Kidney (tissue), 22 donors: ENCODE measurements at places on chromosomes 11 and 22. TPM values are rescaled to one million over a fixed set of nuclear protein-coding genes. Genes with fewer than 3 reads are reported as not detected.

USP2 gene
- 30.4 TPM for total RNA-seq

- DNase-seq = no peak
Measured at GRCh38 chr11:134481135-134481534, 69.1 kb upstream of the B3GAT1 start.

DNA sequence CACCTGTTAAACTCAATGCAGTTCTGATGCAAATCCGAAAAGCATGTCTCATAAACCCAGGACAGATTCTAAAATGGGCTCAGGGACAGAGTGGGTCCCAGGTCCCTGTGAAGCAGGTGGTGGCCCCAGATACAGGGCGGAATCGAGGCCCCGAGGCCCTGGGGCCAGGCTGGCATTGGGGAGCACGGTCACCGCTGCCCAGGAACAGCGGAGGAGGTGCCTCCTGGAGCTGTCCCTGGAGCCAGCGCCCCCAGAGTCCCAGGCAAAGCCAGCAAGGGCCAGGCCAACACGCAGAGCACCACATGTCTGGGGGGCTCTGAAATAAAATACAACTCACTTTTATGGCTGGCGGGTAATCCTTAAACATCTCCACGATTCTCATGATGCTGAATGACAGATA lies 10.0 kb upstream of the TTLL8 start:
- DNase-seq = no peak

PGA3 gene
- 0.54 TPM for total RNA-seq

DNA sequence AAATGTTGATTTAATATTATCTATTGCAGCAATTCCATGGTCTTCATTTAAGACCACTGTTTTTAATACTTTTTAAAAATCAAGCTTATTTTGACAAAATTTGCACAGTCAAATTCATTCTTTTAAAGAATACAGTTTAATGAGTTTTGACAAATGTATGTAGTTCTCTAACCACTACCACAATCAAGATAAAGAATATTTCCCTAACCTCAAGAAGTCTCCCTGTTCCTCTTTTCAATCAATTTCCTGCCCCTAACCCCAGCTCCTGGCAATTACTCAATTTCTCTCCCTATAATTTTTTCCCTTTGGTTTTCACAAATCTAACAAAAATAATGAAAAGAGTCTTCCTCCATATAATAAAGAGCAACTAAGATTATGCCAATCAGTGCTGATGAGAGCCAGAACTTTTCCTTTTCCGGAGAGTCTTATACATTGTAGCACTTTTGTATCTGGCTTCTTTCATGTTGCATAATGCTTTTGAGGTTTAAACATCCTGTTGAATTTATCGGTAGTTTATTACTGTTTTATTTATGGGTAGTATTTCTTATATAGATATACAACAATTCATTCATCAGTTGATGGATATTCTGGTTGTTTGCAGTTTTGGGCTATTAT lies 231.7 kb downstream of the AASDHPPT start:
- no peak for DNase-seq

- DNase-seq = no peak
Measured at GRCh38 chr22:23219822-23220484, 39.6 kb downstream of the BCR start.
